ENCODE measurements at places on chromosomes 12 and 14.

DNA sequence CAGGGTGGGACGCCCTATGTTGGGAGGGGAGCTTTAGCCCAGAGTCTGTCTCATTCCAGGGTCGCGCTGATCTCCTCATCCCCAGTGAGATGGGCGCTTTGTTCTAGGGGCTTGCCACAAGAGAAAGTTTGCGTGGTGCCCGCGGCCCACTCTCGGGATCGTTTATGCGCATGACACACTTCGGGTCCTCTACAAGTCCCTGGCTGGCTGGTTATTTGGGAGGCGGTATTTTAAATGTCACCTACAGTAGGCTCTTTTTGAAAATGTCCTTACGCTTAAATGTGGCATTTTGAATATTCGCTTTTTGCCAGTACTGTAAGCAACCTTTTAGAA is 541 bp downstream of the GOLT1B start:
- DNase-seq = peak; percentile 35

DNA sequence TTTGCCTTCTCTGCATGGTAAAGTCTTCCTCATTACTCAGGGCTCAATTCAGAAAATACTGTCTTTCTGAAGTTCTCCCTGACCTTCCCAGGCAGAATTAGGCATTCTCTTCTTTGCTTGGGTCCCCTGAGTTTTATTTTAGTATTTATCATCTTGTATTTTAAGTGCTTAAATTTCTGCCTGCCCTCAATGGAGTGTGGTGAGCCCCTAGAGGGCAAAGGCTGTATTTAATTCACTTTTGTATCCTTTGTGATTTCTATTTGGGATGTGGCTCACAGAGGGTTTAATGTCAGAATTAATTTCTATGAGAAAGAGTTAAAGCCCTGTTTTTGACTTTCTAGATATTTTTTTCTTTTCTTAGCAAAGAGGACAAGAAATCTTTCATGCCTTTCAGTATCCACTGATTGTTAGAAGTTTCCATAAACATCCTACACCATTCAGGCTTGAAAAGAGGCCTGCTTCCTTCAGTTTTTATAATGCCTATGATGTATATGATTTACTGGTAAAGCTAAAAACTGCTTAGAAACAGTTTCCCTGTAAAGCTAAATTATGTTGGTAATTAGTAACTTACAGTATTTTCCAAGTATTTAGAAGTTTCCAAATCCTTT is 55.6 kb upstream of the PTPRB start:
- DNase-seq = no peak

GRCh38 chr12:61412201-61412600 is 848.0 kb upstream of the USP15 start:
- no peak for DNase-seq

DNA sequence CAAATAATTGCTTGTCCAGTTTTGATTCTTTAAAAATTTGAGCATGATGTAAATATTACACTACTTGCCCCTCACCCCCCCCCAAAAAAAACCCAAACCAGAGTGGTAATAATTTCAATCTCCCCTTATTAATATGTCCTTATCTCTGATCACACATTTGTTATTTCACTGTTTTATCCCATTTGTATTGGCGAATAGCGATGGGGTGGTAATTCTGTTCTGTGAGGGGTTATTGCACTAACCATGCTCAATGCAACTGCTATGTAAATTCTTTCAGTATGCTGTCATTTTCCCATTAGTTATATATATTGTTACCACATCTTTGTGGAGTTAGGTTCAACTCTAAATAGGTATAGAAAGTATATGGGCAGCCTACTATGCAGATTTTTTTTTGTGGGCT is 1.1 kb downstream of the RIMKLB start:
- DNase-seq = no peak
